ENCODE measurements at places on chromosomes 12 and 14.

DNA sequence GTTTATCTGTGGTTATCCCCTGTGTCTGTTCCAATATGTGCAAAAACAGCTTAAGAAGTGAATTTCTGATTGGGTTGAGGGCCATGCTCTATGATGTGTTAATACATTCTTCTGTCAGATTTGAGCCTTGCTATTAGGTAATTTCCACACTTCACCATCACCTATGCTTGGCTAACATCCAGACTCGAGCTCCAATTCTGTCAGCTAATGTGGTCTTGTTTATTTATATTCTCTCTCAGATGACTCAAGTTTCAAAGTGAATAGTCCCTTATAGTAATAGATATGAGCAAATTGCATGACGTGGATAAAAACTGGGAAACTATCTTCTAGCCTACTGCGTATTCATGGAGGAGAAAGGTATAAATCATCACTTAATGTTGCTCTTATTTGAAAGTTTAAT lies 451.3 kb downstream of the SNAPC1 start:
- DNase-seq: no peak

GRCh38 chr14:70920608-70921007 lies 13.3 kb downstream of the PCNX1 start:
- no peak for DNase-seq

DNA sequence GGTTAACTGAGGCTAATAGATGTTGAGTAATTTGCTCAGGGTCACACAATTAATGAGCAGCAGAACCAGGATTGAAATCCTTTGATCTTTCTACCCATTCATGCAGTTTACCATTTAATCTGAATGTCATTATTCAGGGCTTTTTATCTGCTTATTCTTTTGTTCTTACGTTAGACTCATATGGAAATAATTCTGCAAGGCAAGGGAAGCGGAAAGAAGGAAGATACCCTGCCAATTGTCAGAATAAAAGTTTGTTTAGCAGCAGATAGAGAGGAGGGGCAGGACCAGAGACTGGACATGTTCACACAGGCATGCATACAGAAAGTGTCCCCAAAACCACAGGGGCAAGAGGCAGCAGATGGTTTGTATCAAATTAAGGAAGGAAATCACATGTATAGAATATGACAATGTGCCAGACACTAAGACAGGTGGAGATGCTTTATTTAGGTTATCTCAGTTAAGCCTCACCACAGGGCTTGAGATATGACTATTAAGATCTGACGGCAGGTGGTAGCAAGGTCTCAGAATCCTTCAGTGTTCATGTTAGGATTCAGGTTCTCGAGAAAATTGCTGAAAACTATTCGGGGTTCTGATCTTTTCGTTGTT lies 29.8 kb downstream of the BRMS1L start:
- no peak for DNase-seq

- DNase-seq: no peak
These were observed 44.9 kb upstream of the CLMN start for GRCh38 chr14:95364481-95365209.

GRCh38 chr12:128338386-128339125 lies 71.6 kb downstream of the TMEM132C start:
- DNase-seq: no peak

DNA sequence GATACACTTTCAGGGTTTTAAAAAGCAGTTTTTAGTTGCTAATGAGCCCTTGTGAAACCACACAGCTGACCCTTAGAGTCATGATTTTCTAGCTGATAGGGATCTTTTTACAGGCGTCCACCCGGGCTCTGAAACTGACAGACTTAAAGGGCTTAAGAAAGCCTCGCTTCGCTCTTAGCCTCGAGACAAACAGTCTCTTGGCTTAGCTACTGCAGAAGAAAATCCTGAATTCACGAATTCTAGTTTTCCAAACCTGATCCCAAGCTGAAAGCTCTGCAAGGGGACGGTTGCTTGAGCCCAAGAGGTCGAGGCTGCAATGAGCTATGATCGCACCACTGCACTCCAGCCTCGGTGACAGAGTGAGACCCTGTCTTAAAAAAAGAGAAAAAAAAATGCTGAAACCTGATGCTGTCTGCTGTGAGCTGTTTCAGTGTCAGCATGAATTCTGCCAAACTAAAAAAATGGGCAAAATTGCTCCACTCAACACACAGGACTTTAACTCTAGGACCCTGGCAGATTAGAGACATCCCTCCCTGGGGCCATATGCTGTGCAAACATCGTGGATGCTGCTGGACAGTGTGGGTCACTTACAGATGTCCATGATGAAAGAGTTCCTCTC lies 3.1 kb upstream of the HPD start:
- no peak for DNase-seq

- no peak for DNase-seq
These were observed 49.5 kb downstream of the FANCM start for GRCh38 chr14:45185100-45185814.

GRCh38 chr12:114425031-114425626 lies 19.2 kb upstream of the TBX5 start:
- DNase-seq: no peak

DNA sequence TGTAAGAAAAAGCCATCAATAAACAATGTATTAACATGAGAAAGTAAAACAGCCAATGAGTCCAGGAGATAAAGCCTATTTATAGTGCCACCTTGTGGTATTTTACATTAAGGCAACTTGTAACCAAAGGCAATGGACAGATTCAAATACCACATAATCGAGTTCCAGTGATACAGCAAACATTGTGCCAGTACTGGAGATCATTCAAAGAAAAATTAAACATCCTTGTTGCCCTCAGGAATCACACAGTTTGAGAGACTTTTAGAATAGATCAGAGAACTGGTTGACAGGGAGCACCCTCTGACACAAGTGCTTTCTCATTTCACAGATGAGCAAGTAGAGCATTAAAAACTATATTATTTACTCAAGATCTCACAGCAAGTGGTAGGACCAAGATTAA lies 98.1 kb downstream of the DDHD1 start:
- no peak for DNase-seq

- no peak for DNase-seq
These were observed 642 bp downstream of the SLC38A2 start for GRCh38 chr12:46371718-46372543.

DNA sequence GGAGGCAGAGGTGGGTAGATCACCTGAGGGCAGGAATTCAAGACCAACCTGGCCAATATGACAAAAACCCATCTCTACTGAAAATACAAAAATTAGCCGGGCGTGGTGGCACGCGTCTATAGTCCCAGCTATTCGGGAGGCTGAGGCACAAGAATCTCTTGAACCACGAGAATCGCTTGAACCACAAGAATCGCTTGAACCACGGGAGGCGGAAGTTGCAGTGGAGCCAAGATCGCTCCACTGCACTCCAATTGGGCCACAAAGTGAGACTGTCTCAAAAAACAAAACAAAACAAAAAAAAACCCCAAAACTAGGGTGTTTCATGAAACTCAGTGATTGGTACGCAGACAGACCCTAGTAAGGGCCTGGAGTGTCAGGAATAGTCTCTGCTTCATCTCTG lies 6.4 kb upstream of the ARF6 start:
- no peak for DNase-seq

DNA sequence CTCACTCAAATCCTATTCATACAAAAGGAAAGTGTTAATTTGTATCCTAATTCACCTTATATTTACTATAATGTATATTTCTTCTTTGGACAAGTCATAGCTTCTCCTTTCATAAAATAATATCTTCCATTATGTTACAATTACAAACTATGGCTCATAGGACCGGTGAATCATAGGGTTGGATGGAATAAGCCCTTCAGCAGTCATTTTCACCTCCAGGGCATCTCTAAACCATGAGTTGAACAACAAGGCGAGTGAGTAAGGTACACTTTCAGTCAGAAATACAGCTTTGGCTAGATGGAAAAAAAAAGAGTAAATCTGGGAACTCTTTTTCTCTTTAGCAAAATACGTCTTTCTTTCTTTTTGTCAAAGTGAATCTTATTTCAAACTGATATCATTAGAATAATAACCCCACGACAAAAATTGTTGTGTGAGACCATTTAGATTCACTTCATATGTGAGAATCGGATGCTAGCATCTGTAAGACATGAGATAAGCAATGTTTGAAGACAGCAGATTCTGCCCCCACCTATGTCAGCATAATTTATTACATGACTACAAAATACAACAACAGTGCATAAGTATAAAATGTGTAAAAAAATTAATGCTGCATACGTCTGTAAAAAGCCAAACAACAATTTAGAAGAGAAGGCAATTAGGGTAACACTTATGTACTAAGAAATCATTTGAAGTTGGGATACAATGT lies 184.4 kb upstream of the SLC38A2 start:
- no peak for DNase-seq

DNA sequence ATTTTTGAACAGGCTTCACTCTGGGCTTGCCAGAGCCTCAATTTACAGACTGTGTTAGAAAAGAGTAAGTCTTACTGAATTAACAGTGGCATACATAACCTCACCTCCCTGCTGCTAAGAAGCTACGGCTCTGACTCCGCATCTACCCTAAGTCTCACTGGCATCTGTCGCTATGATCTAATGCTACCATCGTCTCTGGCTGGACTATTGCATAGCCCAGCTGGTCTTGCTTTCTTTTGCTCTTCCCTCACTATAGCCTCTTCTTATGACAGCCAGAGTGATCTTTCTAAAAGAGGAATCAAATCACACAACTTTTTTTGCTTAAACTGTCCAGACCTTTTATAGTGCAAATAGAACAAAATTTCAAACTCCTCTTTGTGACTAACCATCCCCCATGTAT lies 81.1 kb downstream of the SLC24A4 start:
- no peak for DNase-seq

GRCh38 chr12:38120438-38120837 lies 196.1 kb upstream of the ALG10B start:
- DNase-seq: no peak

DNA sequence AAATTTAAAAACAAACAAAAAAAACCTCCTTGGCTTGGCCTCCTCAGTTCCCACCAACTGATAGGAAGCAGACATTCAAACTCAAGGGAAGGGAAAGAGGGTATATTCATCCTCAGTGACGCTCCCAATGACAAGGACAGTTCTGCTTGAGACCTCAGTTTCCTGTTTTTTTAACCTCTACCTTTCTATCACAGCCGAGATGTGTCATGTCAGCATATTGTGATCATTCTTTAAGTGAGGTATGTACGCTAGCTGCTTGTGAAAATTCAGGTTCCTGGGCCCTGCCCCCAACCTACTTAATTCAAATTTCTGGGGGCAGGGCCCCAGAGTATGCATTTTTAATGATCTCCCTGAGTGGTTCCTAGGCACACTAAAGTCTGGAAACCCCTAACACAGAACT lies 611.9 kb upstream of the TBX3 start:
- DNase-seq: no peak

- no peak for DNase-seq
These were observed 27.7 kb downstream of the PPP1R13B start for GRCh38 chr14:103819503-103820307.

DNA sequence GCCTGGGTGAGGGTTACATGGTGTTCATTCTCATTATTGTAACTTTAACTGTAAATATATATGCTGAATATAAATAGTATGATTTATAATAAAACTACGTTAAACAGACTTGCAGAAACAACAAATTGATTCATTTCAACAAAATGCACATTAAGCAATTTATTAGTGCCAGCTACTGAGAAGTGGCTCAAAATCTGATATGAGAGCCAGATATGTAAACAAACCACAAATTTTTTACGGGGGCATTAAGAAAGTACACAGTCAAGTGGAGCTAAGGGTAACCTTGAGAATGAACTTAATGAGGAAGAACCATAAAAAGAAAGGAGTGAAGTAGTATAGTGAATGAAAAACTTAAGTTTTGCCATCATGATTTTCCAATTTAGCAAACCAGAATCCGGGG lies 40.3 kb downstream of the CEP128 start:
- DNase-seq: no peak

GRCh38 chr14:68246074-68246785 lies 426.7 kb downstream of the RAD51B start:
- DNase-seq: no peak

GRCh38 chr12:115716551-115716950 lies 560.9 kb downstream of the MED13L start:
- no peak for DNase-seq

GRCh38 chr12:8047842-8048241 lies 15.3 kb downstream of the FOXJ2 start:
- no peak for DNase-seq

- DNase-seq: no peak
These were observed 190.7 kb downstream of the DUSP6 start for GRCh38 chr12:89161557-89161956.

DNA sequence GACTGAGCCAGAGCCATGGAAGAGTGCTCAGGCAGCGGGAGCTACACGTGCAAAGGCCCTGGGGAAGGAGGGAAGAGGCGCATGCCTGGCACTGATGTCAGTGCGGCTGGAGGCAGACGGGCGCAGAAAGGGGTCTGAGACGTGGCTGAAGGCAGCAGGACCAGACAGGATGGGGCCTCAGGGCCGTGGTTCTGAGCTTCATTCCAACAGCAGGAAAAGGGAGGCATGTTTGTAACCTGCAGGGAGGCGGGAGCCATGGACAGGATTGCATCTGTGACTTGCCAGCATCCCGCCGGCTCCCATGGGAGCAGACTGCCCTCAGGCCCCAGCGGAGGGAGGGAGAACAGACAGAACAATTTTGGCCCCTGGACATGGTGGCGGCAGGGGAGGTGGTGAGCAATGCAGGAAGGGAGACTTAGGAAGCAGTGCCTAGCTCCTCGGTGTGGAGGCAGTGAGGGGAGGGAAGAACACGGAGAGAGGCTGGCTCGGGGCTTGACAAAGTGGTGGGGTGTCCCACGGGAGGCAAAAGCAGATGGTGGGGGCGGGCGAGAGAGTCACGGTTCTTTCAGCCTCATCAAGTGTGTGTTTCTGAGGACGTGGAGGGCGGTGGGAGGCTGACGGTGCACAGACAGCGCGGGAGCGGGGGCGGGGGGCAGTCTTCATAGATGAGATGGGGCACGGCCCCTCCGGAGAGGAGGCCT lies 33.3 kb upstream of the INF2 start:
- DNase-seq: no peak

DNA sequence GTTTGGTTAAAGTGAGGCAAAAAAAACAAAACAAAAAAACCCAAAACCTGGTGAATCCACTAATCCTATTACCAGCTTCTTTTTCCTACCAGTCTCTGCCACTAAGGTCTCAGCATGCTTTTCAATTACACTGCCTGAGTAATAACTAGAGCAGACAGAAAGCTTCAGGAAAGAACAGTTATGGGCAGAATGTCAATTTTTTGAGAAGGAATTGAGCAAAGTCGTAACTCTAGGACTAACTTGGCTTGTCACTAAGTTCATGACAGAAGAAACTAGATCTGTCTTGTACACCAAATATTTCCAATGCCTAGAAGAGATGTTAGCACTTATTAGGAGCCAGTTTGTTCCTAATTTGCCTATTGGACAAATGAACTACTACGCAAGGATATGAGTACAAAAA lies 148.8 kb upstream of the CNOT2 start:
- peak; percentile 24 for DNase-seq

GRCh38 chr14:81153187-81153586 lies 67.6 kb downstream of the GTF2A1 start:
- no peak for DNase-seq
